Naive thymus-derived CD8-positive, alpha-beta T cell (primary cell): ENCODE measurements at places on chromosomes 13 and 19. TPM values are rescaled to one million over a fixed set of nuclear protein-coding genes. Genes with fewer than 3 reads are reported as not detected.

DNA sequence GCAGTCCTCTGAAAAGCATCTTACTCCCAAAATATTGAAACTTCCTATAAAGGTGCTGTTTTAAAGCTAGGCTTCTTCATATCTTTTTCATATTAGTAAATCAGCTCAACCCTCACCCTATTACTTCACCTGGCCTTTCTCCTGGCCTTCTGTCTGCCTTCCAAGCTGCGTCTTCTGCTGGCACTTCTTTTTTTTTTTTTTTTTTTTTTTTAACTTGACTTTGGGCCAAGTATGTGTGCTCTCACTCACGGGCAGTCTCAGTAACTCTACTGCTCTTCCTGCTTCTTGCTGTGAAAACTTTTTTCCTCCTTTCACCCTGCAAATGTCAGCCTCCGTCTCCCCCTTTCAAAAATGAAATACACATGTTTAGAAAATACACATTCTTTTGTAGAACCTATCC lies 41.2 kb upstream of the KCTD4 start:
- DNase-seq, result no peak

- no peak for DNase-seq
Measured at GRCh38 chr19:47013041-47013517, 6.6 kb upstream of the NPAS1 start.

The EPN1 gene
- total RNA-seq, result 49.5 TPM

GRCh38 chr13:74251778-74252519 lies 117.7 kb upstream of the KLF12 start:
- no peak for DNase-seq

The KIR3DL3 gene
- total RNA-seq, result not detected

GRCh38 chr13:102609696-102610095 lies 12.9 kb downstream of the TPP2 start:
- no peak for DNase-seq

DNA sequence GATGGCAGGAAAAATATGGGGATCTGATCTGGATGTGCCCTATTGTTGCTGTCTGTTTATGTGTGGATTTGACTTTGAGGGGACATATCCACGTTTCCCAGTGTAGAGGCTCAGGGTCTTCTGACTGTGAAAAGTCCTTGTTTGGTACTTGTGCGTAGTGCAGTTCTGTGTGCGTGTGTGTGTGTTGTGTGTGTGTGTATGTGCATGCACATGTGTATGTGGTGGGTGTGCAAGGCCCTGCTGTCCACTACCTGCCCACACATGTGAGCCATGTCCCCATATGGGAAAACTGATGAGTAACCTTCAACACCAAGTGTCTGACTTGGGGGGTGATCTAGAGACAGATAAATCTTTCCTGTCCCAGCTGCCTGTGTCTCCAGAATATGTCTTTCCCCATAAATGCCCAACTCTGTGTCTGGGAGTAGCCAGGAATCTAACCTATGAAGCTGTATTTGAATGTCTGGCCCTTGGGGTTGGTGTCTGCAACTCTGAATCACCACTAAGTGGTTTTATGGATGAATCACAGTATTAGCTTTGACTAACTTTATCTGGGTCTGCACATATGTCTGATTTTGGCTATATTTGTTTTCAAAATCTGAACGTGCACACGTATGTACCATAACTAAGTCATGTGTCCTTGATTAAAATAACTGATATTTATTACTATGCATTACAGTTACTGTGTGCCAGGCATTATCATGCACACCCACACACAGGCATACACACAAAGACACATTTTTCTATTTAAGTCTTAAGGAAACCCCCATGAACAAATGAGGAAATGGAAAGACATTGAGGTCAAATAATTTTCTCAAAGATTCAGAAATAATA lies 17.4 kb downstream of the KLK2 start:
- DNase-seq, result no peak

- no peak for DNase-seq
Measured at GRCh38 chr13:98687319-98687718, 65.2 kb downstream of the SLC15A1 start.

DNA sequence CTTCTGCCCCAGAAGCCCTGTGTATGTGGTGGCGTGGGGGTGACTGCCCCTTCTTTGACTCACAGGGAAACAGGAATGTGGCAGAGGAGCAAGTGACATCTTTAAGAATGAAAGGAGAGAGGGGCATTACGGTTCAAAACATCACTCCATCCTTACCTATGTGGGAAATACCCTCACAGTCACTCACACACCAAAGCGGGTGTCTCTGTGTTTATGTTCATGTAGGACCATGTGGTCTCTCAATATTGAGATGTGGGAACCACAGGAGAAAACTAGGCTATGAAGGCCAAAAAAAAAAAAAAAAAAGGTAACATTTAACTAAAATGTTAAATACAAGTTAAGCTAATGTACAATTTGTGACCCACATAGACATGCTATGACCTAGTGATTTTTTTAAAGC lies 153.6 kb upstream of the GPR12 start:
- no peak for DNase-seq

- no peak for DNase-seq
Measured at GRCh38 chr19:8469613-8470368, 25.0 kb downstream of the HNRNPM start.

The SULT2A1 gene
- not detected for total RNA-seq

DNA sequence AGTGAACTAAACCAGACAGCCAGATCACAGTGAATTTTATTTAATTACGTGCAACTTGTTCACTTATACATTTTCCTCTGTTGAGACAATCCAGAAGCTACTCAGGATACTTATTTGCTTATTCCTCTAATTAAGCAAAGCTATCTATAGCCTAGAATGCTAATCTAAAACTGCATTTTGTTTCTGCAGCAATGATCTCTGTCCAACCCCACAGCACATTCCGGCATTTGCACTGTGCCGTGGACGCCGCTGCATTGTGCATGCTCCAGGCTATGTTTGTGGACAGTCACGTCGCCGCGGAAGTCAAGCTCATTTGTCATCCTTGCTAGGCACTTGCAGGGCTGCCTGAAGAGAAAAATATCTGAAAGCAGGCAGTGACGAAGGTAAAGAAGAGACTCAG lies 406.9 kb downstream of the RFC3 start:
- no peak for DNase-seq

The TIMM50 gene
- total RNA-seq, result 47.5 TPM

GRCh38 chr13:111912453-111912866 lies 154.5 kb upstream of the SOX1 start:
- no peak for DNase-seq

- DNase-seq, result no peak
Measured at GRCh38 chr13:102136735-102137296, 265.0 kb downstream of the FGF14 start.

DNA sequence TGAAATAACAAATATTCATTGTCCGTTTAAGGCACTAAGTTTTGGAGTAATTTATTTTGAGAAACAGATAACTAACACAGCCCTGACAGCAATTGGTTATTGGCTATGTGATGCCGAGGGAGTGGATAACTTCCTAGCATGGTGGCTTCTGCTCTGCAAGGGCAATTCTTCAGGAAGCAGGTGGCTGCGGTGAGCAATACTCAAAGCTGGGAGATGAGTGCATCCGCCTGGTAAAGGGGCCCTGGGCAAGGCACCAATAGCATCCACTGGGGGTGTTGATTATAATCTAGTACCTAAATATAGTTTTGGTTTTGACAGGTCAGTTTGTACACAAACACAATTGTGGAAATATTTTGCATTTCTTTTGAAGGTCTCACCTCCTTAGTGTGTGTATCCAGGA lies 41.0 kb downstream of the CCDC70 start:
- DNase-seq, result no peak

The LMTK3 gene
- total RNA-seq, result 21.5 TPM

The RXFP2 gene
- total RNA-seq, result not detected

DNA sequence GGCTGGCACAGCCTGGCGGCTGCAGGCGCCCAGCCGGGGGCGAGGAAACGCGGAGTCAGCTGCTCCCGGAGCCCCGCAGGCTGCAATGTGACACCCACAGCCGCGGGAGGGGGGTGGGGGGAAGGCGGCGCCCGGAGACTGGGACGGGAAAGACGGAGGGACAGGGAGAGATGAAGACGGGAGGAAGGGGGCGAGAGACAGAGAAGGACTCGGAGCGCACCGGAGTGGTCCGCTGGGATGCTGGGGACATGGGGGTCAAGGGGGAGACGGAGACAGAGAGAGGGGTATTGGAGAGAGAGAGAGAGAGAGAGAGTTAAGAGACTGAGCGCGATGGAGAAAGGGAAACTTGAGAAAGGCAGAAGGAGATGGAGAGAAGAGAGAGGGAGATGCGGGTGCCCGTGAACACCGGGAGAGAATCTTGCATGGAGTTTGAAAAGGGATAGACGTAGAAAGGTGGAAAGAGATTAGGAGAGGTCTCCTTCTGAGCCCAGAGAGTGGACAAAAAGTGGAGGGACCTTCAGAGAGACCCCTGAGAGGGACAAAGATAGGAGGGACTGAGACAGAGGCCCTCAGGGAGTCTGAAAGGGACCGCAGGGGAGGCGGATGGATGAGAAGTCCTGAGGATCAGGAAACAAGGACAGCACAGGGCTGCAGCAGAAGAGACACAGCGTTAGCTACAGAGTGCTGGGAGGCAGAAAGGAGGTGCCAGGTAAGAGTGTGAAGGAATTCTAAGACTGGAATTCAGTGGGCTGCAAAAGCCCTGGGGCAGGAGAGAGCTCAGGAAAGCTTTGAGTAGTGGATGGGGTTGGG lies 1.0 kb downstream of the SCN1B start:
- DNase-seq, result no peak

DNA sequence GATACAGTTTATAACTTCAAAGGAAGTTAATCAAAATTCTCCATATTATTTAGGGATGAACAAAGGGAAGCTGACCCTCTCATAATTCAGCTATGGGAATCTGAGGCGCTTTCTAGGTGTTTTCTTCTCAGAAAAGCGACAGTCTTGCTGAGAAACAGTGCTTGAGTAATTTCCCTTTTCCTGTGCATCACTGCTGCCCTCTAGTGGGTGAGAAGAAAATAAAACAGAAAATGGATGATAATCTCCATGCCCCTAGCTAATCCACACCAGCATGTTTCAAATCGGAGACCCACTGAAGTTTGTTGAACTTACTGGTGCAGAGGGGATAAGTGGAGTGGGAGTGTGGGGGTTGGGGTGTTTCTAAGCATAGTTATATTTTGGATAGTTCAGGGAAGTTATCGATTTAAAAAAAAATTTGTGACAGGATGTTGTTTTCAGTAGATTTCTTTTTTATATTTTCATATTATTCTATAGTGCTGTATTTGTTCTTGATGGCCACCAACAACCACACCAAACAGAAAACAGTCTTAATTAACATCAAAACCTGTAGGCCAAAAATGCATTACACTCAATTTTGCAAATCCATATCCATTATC lies 21.4 kb downstream of the LCP1 start:
- DNase-seq, result no peak

GRCh38 chr19:14118165-14119051 lies 846 bp upstream of the PRKACA start:
- DNase-seq, result peak; percentile 66

- DNase-seq, result no peak
Measured at GRCh38 chr19:13920940-13921747, 15.1 kb downstream of the CC2D1A start.

The CLEC4M gene
- total RNA-seq, result not detected

GRCh38 chr19:50870417-50871089 lies 2.7 kb upstream of the KLK2 start:
- DNase-seq, result no peak

The KCNC3 gene
- 0.73 TPM for total RNA-seq

The OVOL3 gene
- not detected for total RNA-seq

The B3GNT3 gene
- total RNA-seq, result not detected

The CEACAM20 gene
- not detected for total RNA-seq

DNA sequence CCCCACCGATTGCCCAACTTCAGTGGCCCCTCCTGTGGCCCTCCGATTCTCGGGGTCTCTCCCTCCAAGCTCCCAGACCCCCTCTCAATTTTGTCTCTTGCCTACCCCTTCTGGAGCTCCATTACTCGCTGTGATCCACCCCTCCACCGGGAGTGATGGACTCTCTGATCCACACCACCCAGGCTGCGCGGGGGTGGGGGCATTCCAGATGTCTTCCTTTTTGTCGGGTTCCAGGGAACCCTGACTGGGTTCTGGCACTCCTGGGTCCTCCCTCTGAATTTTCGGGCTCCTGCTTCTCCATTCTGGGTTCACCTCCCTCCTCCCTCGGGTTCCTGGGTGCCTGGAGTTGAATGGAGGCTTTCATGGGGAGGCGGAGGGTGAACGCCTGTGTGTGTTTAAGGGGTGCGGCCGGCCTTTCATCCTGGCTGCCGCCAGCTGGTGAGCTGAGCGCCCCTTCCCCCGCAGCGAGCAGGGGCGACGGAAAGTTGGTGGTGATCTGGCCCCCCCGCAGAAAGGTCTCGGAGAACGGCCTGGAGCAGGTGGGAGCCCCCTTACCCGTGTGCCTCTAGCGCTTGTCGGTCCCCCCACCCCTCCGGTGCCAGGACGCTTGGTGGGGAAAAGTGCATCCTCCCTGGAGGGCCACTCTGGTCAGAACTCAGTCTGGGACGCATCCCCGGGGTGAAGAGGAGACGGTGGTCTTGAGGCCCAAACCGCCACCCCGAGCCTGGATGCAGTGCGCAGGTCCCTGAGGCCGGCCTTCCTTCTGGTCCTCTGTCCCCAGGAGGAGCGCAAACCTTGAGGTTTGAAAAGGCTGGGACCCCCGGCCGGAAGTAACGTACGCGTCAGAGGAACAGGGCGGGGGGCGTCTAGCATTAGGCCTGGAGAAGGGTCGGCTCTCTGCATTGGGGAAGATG lies 1.6 kb downstream of the MISP3 start:
- no peak for DNase-seq

- no peak for DNase-seq
Measured at GRCh38 chr19:45629704-45630103, 9.5 kb downstream of the EML2 start.

DNA sequence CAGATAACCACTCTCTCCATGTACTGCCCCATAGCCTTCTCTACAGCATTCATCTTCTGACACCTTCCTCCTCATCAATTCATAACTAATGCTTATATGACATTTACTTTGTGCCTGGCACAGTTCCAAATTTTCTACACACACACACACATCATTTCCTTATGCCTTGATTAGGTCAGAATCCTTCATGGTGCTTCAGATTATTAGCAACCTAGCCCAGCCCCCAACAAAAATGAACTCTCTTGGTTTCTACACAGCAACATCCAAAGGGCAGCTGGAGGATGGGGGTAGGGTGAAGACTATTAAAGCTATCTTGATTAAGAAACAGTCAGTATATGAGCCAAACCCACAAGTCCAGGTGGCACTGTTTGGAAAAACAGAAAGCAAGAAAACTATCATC lies 3.7 kb downstream of the RUBCNL start:
- DNase-seq, result no peak

GRCh38 chr13:29165840-29166239 lies 345.7 kb downstream of the MTUS2 start:
- DNase-seq, result no peak
